ENCODE measurements at places on chromosomes 2 and 18. TPM values are rescaled to one million over a fixed set of nuclear protein-coding genes. Genes with fewer than 3 reads are reported as not detected.

- no peak for DNase-seq
Measured at GRCh38 chr18:42549596-42549995, 565.9 kb downstream of the RIT2 start.

The RIT2 gene
- 5.1 TPM for total RNA-seq

DNA sequence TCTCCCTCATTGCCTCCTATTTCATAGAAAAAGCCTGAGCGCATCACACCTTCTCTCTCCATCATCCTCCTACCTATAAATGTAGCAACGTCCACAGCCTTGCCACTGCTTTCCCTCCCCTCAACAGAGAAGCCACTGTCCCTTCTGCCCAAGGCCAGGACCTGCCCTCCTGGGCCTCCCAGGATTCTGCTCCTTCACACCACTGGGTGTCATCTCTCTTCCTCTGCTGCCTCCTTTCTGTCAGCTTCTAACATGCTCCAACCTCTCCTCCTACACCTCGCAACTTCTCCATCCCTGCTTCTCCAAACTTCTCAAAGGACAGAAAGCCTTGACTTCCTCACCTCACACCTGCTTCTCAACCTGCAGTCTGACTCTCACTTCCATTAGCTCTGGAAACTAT lies 21.2 kb upstream of the ME2 start:
- DNase-seq = no peak

DNA sequence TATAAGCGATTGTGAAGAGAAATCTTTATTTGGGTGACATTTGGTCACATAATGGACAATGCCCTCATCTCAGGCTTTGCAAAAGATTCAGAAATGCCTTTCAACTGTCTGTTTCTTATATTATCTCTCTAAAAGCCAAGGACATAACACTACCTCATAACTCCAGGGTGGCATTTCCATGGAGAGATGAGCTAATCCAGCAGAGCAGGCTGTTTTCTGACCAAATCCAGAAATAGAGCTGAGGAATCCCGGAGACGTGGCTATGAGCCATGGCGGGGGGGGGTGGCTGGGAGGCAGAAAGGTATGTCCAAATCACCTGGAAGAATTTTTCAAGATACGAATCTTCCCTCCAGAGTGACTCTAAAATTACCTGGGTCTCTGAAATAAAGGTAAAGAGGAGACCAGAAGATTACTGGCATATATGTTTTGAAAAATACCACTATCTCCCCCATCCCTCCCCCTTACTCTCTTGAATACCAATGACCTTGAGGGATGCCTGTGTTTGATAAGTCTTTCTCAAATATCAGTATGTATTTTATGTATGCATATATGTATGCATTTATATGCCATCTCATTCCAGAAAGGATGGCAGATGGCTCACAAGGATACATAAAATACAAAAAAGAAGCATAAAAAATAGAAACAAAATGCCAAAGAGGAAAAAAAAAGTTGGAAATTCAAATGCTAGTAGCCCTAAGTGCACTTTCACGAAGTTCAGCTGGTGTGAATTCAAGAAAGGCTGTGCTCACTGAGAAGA lies 296.0 kb upstream of the MGAT5 start:
- DNase-seq = no peak

- DNase-seq = no peak
Measured at GRCh38 chr2:55922291-55922907, 1.2 kb downstream of the EFEMP1 start.

DNA sequence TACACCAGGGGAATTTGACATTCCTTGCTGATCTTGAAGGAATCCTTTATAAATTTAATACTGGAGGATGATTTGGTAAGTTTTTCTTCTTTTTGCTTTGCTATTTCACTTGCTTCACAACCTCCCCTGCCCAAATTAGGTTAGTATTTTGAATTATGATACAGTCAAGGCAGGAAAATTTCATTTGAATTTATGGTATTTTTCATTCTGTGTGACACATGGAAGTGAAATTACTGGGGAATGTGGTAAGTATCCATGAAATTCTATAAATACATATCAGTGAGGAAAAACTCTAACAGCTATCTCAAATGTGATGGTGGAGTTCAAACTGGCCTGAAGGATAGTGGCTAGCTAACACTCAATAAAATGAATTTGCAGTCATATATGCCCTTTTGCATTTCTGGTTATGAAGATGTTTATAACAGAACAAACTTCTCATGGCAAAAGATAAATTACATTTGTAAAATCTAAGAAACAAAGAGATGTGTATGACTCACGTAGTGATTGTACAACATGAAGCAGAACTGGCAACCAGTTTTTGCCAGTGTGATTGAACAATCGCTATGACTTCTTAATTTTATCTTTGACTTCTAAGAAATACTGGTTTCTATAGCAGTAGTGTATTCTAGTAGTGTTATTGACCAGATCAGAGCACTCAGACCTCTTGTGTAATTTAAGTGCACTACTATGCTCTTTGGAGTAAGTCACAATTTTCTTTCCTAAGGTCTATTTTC lies 152.6 kb downstream of the IKZF2 start:
- DNase-seq = no peak

- DNase-seq = peak; percentile 45
Measured at GRCh38 chr2:20930928-20931327, 108.0 kb upstream of the LDAH start.

- no peak for DNase-seq
Measured at GRCh38 chr2:146351689-146352088, 1493.1 kb upstream of the ACVR2A start.

The LIPG gene
- 0.17 TPM for total RNA-seq

The ADRA2B gene
- total RNA-seq = not detected

- DNase-seq = no peak
Measured at GRCh38 chr2:175195012-175195411, 13.5 kb upstream of the ATP5MC3 start.

The GALNT14 gene
- 12.9 TPM for total RNA-seq

- peak; percentile 50 for DNase-seq
Measured at GRCh38 chr2:133097666-133098065, 427.7 kb upstream of the LYPD1 start.

- no peak for DNase-seq
Measured at GRCh38 chr2:218282173-218282991, 9.9 kb downstream of the TMBIM1 start.

The CNPPD1 gene
- 10.8 TPM for total RNA-seq

DNA sequence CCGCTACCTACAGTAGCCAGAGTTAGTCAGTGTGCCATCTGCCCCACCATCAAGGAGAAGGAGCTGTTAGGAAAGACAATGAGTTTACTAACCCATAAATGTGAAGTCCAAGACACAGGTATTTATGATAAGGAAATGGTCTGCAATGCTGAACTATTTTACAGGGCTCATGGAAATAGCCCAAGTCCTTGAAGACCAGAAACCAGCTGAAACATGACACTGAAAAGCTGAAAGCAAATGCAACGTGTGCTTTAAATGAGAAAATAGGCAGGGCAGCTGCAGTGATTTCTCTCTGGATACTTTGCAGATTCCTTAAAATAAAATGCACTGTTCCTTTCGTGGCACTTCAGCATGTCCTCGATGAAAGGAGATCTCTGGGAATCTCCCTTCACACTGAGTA lies 256.4 kb upstream of the TCF4 start:
- DNase-seq = no peak

DNA sequence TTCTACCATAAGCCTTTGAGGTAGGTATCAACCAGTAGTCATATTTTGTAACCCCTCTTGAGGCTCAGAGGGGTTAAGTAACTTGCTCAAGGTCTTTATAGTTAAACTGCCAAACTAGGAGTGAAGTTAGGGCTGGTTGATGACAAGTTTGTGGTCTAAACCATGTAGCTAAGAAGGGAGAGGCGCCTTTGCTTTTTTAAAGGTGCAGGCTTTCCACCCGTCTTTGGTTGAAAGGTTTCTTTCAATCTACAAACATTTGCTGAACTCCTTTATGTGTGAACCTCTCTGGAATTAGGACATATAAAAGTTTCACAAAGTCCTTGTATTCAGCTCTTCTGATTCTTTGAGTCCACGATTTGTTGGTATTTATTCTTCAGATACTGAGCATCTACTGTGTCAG lies 2.4 kb upstream of the MTA3 start:
- no peak for DNase-seq

The OTX1 gene
- total RNA-seq = 0.64 TPM

GRCh38 chr18:22667156-22667555 lies 249.4 kb upstream of the CTAGE1 start:
- DNase-seq = no peak

DNA sequence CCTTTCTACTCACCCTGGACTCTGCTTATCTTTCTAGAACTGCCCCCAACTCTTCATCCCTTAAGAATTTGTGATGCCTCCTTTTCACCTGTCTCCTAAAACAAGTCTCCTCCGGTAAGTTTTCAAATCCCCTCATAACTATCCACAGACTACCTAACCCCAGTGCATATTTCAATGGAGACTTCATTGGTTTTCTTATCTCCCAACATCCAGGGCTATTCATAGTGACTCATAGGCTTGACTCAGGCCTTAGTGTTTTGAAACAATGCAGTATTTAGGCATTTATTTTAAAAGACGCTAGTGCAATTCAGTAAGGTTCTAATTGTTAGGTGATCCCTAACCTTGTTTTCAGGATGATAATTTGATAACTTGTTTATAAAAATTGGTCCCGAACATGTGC lies 399.2 kb downstream of the CPS1 start:
- peak; percentile 20 for DNase-seq

- no peak for DNase-seq
Measured at GRCh38 chr2:65999796-66000195, 435.1 kb upstream of the MEIS1 start.

The ALPG gene
- total RNA-seq = not detected

DNA sequence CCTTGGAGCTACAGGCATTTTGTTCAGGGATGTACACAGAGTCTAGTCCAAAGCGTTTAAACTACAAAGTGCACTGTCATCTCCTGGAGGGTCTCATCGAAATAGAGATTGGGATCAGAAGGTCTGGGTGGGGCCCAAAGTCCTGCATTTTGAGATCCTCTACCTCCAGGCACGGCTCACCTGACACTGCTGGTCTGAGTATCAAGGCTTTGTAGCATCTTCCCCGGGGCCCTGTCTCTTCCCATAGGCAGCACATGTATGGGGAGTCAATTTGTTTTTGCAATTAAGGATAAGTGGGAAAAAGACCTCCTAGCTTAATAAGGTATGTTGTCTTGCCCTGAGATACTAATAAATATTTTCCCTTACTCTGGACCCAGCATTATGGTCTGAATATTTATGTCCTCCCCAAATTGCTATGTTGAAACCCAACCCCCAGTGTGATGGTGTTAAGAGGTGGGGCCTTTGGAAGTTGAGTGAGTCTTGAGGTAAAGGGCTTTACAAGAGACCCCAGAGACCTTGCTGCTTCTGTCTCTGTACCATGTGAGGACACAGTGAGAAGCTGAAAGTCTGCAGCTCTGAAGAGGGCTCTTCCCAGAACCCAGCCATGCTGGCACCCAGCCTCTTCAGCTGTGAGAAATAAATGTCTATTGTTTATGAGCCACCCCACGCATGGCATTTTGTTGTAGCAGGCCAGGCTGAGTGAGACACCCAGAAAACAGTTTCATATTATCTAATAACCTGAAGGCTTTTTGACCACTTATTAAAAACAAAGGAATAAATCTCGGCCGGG lies 258.7 kb upstream of the HS6ST1 start:
- no peak for DNase-seq

- DNase-seq = no peak
Measured at GRCh38 chr2:239401881-239402233, 1.0 kb upstream of the HDAC4 start.

DNA sequence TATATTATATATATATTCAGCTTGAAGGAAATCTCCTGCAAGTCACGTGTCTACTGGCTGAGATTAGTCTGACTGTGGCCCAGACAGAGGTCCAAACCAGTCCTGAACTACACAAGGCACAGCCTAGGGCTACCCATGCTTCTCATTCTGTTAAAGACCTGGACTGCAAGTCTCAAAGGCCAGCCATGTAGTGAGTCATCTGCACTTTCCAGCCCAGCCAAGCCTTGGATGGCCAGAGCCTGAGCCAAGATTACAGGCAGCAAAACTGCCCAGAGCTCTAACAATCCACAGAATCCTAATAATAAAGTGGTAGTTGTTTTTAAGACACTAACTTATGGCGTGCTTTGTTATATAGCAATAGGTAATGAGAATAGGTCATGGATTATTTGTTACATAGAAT lies 259.6 kb downstream of the SS18 start:
- DNase-seq = peak; percentile 14

DNA sequence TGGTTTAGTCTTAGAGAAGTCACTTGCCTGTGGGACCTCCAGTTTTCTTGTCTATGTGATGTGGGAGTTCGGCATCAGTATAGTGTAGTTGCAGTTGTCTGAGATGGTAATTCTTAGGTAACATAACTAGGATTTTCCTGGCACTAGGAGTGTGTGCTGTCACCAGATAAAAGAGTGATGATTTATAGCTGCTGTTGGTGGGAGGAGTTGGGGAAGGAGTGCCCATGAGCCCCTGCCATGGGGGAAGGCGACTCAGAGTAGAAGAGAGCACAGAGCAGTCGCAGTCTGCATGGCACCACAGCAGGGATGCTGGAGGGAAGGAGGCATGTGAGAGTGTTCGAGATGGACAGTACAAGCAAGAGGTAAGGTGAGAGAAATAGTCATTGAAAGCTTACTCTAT lies 38.7 kb downstream of the ATP9B start:
- DNase-seq = no peak
